ENCODE measurements at places on chromosomes 11 and 22.

- DNase-seq, result no peak
Observed at GRCh38 chr11:108237058-108237481, 14.2 kb downstream of the ATM start.

- DNase-seq, result no peak
Observed at GRCh38 chr22:36447632-36448031, 33.8 kb downstream of the TXN2 start.

GRCh38 chr11:67415501-67416304 lies at the start of gene CARNS1:
TSS of gene CARNS1 (plus strand) at chr11:67415678. CDS start at chr11:67416200, 522 bp downstream.
- DNase-seq, result no peak

GRCh38 chr11:68256331-68256741 lies 15.4 kb downstream of the C11orf24 start:
- DNase-seq, result no peak

DNA sequence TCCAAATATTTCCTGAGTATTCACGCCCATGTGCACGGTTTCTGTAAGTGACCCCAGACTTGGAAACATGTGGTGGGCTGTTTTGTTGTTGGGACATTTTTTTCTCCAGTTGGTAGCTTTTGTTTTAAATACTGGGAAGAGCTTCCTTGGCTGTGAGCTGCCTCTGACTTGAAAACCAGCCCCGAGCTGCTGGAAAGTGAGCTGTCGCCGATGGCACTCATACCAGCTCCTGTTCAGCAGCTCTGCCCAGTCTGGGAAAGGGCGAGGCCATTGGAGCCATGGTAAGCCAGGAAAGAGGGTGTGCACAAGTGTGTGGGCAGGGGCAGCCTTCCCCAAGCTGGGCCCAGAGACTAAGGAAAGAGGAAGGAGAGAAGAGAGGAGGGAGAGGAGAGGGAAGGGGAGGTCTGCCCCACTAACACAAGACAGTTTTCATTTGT lies 3.2 kb upstream of the FLI1 start:
- DNase-seq, result peak; percentile 50

DNA sequence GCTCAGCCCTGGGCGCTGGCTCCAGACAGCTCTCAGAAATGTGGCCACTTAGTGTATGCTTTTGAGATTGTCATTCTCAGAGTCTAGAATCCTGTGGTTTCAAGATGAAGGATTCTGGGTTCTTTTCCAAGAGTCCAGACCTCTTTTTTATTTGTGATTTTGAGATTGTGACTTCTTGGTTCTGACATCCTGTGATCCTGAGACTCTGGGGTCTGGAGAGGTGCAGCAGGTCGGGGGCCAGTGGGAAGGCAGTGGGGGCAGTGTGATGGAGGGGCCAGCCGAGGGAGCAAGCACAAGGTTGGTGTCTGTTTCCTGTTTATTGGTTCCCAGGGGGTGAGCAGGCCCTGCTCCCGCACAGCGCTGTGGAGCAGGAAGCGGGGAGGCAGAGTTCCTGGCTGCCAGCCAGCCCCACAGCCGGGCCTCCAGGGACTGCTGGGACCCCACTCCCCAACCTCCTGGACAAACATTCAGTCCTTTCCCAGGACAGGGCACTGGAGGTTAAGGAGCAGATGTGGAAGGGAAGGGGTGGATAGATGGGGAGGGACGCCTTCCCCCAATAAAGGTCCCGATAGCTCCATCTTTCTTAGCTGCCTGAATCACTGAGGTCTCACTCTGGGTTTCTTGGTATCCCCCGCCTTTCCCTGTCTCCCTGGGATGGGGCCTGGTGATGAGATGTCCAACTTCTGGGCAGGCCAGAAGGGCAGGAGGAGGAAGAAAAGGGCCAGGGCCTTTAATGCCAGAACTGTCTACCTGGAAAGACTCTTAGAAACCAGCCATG lies 13.7 kb downstream of the ARHGEF17 start:
- no peak for DNase-seq

DNA sequence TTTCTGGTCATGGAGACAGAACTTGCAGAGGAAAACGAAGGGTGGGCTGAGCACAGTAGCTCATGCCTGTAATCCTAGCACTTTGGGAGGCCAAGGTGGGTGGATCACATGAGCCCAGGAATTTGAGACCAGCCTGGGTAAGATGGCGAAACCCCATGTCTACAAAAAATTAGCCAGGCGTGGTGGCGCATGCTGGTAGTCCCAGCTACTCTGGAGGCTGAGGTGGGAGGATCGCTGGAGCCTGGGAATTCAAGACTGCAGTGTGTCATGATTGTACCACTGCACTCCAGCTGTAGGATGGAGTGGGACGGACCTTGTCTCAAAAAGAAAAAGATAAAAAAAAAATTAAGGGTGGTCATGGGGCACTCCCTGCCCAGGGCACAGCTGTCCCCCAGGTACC lies 5.9 kb downstream of the SERPINH1 start:
- no peak for DNase-seq

DNA sequence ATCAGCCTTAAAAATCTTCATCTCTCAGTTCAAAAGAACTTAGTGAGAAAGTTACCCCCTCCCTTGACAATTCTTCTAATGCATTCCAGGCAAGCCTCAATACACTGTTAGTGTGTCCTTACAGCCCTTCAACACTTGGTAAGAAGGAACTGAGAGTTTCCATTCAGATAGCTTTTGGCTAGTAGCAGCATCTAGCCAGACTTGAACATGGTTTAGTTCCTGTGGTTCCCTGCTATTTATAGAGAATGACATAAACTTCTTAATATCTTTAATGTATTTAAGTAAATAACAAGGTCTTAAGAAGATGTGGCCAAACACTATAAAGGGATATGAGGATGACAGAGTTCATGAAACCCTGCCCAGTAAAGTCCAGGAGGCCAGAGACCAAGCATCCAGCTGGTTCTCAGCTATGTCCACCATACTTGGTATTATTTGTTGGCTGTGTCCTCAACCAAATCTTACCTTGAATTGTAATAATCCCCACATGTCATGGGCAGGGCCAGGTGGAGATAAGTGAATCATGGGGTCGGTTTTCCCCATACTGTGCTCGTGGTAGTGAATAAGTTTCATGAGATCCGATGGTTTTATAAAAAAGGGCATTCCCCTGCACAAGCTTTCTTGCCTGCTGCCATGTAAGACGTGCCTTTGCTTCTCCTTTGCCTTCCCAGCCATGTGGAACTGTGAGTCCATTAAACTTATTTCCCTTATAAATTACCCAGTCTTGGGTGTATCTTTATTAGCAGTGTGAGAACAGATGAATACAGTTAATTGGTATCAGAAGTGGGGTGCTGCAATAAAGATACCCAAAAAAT lies 132.4 kb downstream of the LARGE1 start:
- DNase-seq, result no peak

Measured in inflammatory macrophage treated with lipopolysaccharide for 1 hour (primary cell).